ENCODE measurements at places on chromosomes 11 and 22.

GRCh38 chr11:45410391-45411227 is 124.5 kb upstream of the SYT13 start:
- DNase-seq = no peak

DNA sequence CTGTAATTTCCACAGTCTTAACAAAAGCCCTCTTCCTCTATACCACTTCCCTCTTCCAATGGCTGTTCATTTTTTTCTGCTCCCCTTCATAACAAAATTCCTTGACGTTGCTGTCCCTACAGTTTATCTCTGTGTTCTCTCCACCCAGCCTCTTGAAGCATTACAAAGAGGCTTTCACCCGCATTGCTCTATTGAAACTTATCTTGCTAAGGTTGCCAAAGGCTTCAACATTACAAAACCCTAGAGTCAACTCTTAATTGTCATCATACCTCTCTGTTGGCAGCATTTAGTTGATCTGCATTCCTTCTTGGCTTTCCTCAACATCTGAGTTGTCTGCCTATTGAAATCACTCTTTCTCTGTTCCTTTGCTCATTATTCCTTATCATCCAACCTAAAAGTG is 1055.7 kb downstream of the JRKL start:
- no peak for DNase-seq

DNA sequence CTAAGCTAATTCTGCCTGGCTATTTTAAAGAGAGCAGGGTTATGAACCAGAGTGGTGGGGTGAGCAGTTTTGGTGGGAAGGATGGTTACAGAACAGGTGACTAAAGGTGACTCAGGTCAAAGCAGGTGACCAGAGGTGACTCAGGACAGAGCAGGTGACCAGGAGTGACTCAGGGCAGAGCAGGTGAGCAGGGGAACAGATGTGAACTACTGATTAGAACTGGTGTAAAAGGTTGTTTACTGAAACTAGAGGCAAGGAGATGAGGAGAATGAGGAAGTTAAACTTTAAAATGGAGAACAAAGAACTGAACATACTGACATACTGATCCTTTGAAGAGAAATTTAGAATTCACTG is 15.4 kb upstream of the HYLS1 start:
- no peak for DNase-seq

- DNase-seq = no peak
Observed at GRCh38 chr22:27387561-27387960, 414.0 kb downstream of the MN1 start.

DNA sequence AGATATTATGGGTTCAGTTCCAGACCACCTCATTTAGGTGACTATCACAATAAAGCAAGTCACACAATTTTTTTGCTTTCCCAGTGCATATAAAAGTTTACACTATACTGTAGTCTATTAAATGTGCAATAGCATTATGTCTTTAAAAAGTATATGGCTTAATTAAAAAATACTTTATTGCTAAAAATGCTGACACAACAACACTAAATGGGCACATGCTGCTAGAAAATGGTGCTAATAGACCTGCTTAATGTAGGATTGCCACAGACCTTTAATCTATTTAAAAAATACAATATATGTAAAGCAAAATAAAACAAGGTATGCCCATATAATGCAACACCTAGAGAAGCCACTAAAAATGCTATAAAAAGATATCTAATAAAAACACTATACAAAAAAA is 27.1 kb upstream of the OR5AK2 start:
- no peak for DNase-seq

DNA sequence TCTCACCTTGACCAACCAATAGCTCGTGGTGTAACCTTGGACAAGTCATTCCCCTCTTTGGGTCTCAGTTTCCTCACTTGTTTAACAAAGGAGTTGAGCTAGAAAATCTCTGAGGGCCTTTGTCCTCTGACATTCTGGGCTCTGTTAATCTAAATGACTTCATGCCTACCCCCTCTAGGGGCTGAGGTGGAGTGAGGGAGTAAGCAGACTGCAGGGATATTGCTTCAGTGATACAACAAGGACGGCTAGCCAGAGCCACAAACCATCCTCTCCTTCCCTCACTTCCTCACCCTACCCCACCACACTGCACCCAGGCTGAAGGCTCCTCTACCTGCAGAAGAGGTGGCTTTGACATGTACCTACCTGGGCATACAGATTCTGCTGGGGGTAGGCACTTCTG is 34.8 kb downstream of the RELT start:
- DNase-seq = no peak

DNA sequence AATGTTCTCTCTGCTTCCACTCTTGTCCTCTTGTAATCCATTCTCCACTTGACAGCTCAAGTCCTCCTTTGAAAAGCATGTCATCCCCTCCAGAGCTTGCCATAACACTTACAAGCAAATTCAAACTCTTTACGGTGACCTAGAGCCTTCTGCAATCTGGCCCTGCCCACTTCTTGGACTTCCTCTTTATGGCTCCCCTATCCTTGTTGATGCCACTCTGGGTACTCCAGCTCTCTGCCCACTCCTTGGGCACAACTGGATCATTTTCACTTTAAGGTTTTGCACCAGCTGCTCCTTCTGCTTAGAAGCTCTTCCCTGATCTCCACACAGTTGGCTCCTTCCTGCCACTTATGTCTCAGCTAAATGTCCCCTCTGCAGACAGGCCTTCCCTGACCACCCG is 217.9 kb downstream of the DSCAML1 start:
- no peak for DNase-seq

GRCh38 chr11:26143566-26144290 is 188.2 kb upstream of the ANO3 start:
- DNase-seq = no peak

GRCh38 chr11:44572436-44572835 is 7.0 kb downstream of the CD82 start:
- no peak for DNase-seq

- no peak for DNase-seq
Observed at GRCh38 chr11:96122601-96123074, 198.7 kb upstream of the MTMR2 start.

- DNase-seq = no peak
Observed at GRCh38 chr22:20137671-20138416, 6.2 kb downstream of the ZDHHC8 start.

DNA sequence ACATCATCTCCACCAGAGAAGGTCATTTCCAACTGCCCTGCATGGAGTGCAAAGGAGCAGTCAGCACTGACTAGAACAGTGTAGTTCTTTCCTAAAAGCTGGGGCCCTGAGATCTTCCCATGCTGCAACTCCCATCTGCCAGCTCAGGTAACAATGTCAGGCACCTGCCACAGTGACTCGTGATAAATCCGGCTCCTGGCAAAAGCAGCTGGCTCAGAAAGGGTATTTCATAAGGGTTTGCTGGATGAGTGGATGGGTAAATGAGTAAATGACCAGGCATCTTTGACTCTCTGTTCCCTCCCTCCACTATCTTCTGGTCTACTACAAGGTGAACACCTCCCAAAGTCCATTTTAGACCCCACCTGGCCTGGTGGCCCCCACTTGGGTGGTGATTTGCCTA is 403.6 kb downstream of the NXPE2 start:
- no peak for DNase-seq

DNA sequence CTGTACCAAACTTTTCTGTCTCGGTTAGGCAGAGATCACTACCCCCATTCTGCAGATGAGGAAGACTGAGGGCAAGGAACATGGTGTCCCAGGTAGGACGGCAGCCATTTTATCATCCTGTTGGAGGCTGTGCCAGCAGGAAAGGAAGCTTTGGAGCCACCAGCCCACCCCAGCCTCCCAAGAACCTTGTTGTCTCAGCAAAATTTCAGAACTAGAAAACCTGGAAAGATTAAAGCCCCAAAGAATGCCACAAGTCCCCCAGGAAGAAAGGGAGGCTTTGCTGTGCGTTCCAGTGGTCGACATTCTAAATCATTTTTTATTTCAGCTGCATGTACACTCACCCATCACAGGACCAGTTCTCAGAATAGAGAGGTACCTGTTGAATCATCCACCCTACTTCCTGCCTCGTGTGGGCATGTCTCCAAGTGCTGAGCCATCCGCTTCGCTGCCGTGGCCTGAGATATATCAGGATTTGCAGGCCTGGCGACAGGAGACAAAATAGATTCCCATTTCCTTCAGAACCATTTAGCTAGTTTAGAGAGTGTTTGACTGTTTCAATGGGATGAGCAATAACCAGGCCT is 13.0 kb upstream of the EIF3D start:
- peak; percentile 47 for DNase-seq

DNA sequence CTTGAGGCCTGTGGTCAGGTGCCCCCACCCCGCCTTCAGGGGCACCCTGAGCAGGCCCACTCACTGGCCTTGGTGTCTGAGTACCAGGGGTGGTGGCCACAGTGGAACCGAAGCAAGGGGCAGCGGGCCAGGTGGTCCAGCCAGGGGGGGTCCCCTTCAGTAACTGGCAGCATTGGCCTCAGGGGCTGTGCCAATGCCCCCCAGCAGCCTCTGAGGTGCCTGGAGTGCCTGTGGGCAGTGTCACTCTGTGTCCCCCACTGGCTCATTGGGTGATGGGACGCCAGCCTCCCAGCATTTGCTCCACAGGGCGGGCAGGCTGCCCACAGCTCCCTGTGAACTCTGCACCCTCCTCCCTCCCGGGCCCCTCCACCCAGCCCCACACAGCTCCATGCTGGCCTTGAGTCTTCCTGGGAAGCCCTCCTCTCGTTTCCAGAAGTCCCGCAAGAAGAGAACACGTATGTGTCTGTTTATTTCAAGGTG is 29.5 kb upstream of the CARS1 start:
- DNase-seq = no peak

- DNase-seq = no peak
Observed at GRCh38 chr11:19714387-19715363, 2.0 kb downstream of the NAV2 start.

DNA sequence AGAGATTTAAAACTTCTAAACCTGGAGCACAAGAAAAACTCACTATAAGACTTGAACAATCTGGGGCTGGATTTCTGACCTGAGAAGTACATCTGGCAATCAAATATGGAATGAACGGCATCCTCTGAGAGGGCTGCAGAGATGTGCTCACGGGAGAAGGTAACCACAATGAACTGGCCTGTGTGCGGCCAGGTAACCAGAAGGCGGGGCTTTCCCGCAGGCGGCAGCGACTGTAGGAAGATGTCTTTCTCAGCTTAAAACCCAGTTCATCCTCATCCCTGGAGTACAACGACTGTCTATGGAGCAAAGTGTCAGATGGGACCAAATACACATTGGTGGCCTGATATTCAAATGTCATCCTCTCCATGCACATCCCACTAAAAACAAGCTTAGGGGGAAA is 24.5 kb downstream of the MICAL3 start:
- no peak for DNase-seq

DNA sequence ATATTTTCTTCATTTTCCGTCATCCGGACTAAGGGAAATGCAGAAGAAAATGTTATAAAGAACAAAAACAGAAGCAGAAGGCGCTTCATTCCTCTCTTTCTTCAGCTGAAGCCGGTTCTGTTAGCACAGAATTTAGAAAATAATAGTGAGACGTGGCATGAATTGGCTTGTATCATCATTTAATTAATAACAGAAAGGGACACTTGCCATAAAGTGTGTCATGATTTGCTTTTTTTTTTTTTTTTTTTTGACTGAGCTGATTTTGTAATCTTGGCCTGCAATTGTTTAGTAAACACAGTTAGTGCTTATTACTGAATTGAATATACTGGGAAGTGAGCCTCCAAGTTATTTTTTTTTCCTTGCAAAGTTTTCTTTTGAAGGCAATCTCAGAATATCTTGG is at the start of gene MMP27:
Gene MMP27, minus strand, starts transcription at position 144 of the 400 bp plus-strand sequence. Its CDS starts 55 bp downstream, at position 89.
- DNase-seq = no peak

DNA sequence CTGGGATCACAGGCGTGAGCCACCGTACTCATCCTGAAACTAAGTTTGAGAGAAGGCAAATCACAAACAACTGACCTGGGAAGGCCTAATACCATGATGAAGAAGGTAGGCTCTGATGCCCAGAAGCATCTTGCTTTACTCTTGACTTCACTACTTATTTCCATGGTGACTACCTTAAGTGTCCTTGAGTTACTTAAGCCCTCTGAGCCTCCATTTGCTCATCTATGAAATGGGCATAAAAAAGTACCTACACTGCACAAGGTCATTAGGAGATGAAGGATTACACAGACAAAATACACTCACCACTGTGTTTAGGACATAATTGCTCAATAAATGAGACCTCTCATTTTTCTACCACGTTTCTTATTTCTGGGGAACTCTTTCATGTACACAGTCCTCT is 27.9 kb downstream of the EIF4ENIF1 start:
- DNase-seq = no peak

DNA sequence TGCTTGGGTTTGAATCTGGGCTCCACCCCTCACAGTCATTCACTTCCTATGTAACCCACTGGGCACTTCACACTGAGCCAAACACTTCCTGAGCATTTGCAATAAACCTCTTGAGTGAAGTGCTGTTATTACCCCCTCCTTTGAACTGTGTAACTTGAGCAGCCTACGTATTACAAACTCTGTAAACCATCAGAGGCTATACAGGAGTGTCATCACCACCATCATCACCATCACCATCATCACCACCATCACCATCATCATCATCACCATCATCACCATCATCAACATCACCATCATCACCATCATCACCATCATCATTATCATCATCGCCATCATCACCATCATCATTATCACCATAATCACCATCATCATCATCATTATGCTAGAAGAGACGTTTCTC is 18.4 kb downstream of the RTL6 start:
- DNase-seq = no peak

DNA sequence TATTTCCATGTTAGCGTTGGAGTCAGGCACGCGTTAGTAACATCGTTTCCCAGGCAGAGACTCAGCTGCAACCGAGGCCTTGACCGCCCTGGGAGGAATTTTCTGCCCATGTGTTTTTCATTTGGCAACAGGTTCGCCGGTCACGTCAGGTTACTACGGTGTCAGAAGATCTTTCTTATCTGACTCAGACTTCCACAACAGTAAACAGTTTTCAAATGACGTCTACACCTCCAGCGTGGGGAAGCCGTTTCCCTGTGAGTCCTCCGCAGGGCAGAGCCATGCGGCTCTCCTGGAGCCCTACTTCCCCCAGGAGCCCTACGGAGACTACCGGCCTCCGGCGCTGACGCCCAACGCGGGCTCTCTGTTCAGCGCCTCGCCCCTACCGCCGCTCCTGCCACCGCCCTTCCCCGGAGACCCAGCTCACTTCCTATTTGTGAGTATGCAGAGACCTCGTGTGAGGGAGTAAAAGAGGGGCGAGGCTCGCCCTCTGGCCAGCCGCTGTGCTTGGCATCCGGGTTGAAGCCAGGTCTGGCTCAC is 14.3 kb upstream of the POU2AF3 start:
- no peak for DNase-seq

- DNase-seq = no peak
Observed at GRCh38 chr22:28381429-28382167, 298.0 kb downstream of the TTC28 start.

- DNase-seq = no peak
Observed at GRCh38 chr11:66292543-66293332, 1.0 kb downstream of the TMEM151A start.

GRCh38 chr11:117861151-117862018 is 15.1 kb downstream of the FXYD6 start:
- DNase-seq = no peak

- peak; percentile 29 for DNase-seq
Observed at GRCh38 chr11:2302306-2302895, 588 bp downstream of the TSPAN32 start.

- DNase-seq = no peak
Observed at GRCh38 chr11:69018924-69019323, 5.9 kb upstream of the MRGPRF start.
